Activated CD4-positive, alpha-beta T cell treated with anti-CD3 and anti-CD28 coated beads, Interleukin-2, amount 50 U/mL, for 4 hours (primary cell): ENCODE measurements at places on chromosomes 1 and 21.

DNA sequence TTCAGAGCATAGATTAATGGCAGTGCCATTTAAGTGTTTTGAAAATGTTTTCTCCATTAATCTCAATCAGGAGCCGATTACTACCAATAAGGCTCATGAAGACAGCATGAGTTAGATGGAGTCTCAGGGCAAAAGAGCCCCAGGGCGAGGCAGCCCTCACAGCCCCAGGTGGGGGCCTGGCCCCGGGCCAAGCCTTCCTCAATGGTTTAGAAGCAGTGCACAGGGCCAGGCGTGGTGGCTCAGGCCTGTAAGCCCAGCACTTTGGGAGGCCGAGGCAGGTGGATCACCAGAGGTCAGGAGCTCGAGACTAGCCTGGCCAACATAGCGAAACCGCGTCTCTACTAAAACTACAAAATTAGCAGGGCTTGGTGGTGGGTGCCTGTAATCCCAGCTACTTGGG lies 348.1 kb upstream of the VAMP3 start:
- DNase-seq, result no peak

GRCh38 chr21:28590676-28591075 lies 402.0 kb downstream of the LTN1 start:
- no peak for DNase-seq

DNA sequence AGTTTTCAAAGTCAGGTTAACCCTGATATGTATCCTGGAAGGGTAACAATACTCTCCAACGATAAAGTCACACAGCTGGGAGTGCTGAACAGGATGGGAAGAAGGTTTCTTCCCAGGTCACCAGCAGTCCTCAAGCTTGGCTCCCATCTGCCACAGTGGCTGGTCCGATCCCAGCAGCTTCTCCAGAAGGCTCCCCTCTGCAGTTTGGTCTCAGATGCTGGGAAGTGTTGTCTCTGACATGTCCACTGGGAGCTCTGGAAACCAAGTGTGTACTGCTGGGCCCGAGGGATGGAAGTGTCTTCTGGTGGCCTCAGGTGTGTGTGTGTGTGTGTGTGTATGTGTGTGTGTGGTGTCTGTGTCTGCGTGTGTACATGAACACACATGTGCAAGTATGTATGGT lies 16.4 kb upstream of the GNL2 start:
- no peak for DNase-seq

DNA sequence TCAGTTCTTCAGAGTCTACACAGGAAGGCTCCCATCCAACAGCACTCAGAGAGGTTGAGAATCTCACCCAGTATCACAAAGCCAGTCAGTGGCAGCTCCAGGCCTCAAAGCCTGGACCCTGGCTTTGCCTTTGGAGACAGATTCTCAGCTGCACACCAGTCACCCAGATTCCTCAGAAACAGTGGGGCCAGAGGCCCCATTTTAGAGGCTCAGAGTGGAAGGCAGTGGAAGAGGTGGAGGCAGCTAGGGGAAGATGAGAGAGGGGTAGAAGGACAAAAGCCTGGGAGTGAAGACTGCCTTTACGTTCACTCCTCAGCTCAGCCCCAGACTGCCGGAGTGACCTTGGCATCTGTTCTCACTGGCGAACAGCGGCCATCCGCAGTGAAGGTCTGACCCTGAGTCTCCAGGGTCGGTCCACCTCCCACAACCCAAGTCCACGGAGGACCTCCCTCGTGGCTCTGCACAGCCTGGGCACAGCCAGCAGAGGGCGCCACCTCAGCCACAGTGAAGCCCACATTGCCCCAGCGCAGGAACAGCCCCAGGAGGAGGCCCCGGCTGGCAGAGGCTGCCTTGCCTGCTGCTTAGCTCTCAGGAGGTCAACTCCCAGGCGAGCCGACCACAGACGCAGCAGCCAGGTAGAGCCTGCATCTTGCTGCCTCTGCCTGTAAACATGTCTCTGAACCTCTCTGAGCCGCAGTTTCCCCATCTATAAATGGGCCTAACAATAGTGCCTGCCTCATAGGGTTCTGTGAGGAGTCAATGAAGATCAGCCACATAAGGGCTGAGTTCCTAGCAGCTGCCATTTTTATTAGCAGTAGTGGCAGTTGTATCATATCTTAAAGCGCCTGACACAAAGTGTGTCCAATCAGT lies 5.9 kb upstream of the FNDC5 start:
- peak; percentile 36 for DNase-seq

- DNase-seq, result no peak
These were observed 411.8 kb downstream of the SETD4 start for GRCh38 chr21:35648512-35648911.

DNA sequence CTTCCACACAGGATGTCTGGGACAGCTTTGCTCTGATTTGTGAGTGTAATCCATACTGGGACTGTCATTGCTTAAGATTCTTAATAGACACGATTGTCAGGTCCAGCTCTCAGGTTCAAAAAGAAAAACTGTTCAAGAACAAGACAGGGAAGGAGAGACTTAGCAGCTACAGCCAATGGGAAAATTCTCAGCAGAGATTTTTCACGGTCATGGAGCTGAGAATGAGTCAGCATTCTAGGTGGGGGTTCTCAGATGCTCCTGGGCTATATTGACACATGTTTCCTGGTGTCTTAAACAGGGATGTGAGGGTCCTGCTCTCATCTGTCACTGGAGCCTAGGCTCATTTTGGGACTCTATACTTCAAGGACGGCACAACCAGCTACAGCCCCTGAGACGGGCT lies 318.3 kb downstream of the RRAGC start:
- DNase-seq, result no peak

DNA sequence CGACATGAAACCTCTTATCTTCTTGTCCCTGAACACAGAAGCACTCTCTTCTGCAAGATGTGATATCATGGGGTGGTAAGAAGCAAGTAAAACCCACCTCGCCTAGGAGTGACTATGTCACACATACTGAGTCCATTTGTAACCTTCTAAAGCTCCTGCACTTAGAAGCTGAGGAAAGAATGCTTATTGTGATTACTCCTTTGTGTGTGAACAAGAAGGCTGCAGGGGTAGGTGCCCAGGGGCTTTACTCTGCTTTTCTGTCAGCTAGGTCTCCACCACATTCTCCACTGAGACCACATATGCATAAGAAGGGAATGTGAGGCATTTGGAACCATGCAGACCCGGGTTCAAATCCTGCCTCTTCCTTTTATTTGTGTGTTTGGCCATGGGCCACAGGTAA lies 144.3 kb downstream of the DMRTA2 start:
- DNase-seq, result no peak

GRCh38 chr1:21294266-21294989 lies 4.2 kb upstream of the ECE1 start:
- DNase-seq, result peak; percentile 80

DNA sequence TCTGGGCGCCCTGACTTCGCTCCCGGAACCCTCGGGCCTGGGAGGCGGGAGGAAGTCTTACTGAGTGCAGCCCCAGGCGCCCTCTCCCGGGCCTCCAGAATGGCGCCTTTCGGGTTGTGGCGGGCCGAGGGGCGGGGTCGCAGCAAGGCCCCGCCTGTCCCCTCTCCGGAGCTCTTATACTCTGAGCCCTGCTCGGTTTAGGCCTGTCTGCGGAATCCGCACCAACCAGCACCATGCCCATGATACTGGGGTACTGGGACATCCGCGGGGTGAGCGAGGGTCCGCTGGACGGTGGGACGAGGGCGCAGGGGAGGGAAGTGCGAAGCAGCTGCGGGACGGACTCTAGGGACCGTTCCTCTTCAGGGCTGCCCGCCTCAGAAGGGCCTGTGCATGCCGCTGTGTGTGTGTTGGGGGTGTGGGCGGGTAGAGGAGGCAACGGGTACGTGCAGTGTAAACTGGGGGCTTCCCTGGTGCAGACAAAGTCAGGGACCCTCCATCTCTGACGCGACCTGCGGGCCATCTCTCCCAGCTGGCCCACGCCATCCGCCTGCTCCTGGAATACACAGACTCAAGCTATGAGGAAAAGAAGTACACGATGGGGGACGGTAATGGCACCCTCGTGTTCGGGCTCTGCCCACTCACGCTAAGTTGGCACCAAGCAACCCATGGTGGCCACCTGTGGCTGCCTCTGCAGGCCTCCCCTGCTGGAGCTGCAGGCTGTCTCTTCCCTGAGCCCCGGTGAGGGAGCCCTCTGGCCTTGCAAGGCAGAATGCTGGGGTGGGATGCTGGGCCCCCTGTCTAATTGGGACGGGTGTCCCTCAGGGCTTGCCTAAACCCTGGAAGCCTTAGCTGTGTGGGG lies at the start of gene GSTM1:
GSTM1 (plus strand) TSS at position 177 of the 859 bp plus-strand sequence; CDS start at position 234, 57 bp downstream.
- DNase-seq, result peak; percentile 66

- DNase-seq, result no peak
These were observed 25.6 kb downstream of the C1orf116 start for GRCh38 chr1:207006914-207007313.

DNA sequence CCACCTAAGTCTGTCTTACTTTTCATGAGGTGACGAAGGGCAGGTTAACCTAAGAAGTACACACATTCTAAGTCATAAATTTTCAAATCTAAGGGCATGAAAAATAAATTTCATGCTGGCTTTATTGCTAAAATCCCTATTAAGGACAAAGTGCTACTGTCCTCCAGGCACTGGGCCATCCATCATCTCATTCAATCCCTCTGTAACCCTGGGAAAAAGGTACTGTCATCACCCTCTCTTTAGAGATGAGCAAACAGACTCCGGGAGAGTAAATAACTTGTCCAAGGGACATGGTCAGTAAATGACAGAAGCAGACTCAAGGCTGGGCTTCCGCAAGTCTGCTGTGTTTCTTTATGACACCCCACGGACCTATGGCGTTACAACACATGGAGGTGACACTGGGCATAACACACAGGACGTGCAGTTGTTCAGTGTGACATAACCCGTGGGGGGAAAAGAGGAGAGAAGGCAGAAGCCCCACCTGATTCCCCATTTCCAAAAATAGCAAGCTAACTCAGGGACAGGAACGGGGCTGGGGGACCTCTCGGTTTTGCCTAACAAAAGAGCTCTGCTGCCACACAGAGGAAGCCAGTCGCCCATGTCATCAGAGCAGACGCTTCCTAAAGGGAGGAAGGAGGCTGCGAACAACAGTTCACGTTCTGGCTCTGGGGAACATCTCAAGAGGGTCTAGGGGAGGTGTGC lies 12.5 kb upstream of the SRM start:
- DNase-seq, result no peak

- DNase-seq, result no peak
These were observed 437.0 kb downstream of the SIPA1L2 start for GRCh38 chr1:232192781-232193450.

- DNase-seq, result no peak
These were observed 13.0 kb upstream of the RNF19B start for GRCh38 chr1:32977546-32978087.

GRCh38 chr1:235919833-235920441 lies 53.2 kb upstream of the LYST start:
- DNase-seq, result no peak

- DNase-seq, result no peak
These were observed 228.2 kb upstream of the USP24 start for GRCh38 chr1:55443175-55443915.

GRCh38 chr1:154975409-154976059 lies 1.1 kb downstream of the CKS1B start:
- peak; percentile 47 for DNase-seq

DNA sequence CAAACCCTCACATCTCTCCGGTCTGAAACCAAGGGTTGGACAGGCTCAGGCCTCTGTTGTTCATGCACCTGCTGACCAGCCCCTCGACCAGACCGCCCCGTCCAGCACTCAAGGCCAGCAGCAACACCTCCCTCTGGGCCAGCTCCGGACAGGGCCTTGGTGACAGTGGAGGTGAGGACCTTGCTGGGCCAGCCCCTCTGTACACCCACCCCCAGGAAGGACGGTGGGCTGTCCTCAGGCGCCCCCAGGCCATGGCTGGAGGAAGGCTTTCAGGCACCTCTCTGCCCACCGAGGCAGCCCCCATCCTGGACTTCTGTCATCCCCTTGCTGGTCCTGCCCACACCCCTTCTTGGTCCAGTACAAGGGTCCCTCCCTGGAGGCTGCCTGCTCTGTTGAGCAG lies 48.6 kb downstream of the MEGF6 start:
- DNase-seq, result no peak

GRCh38 chr1:184789884-184790283 lies 35.2 kb upstream of the EDEM3 start:
- DNase-seq, result no peak

DNA sequence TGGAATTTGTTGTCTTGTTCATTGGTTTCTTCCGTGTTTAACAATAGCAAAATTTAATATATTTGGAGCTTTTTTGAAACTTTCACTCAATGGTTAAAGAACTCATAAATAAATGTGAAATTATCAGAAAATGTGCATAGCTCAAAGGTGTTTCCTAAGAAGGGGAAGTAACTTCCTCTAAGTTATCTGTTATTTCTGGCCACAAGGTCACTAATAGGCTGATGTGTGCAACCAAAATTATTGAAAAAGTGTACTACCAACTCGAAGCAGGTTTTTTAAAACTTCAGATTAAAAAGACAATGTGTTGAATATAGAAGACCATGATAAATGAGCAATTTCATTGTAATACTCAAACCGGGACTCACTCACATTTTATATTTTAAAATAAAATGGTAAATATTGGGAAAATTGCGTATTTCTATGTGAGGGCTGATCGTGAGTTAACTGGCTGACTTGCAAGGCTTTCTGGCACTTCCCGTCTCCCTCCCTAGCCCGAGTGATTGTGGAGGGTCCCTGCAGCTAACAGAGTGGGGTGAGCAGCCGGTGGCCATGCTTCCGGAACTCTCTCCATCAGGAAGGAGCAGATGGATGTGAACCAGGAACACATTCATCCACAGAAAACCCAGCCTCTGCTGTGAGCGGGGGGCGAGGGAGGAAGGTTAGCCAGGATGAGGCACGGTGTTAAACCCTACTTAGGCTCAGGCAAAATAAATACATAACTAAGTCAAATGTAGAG lies 96.9 kb downstream of the ERG start:
- DNase-seq, result no peak

- DNase-seq, result no peak
These were observed 147.8 kb upstream of the MAGI3 start for GRCh38 chr1:113242481-113242880.
